Mammary epithelial cell (primary cell): ENCODE measurements at places on chromosomes 12 and 14. TPM values are rescaled to one million over a fixed set of nuclear protein-coding genes. Genes with fewer than 3 reads are reported as not detected.

DNA sequence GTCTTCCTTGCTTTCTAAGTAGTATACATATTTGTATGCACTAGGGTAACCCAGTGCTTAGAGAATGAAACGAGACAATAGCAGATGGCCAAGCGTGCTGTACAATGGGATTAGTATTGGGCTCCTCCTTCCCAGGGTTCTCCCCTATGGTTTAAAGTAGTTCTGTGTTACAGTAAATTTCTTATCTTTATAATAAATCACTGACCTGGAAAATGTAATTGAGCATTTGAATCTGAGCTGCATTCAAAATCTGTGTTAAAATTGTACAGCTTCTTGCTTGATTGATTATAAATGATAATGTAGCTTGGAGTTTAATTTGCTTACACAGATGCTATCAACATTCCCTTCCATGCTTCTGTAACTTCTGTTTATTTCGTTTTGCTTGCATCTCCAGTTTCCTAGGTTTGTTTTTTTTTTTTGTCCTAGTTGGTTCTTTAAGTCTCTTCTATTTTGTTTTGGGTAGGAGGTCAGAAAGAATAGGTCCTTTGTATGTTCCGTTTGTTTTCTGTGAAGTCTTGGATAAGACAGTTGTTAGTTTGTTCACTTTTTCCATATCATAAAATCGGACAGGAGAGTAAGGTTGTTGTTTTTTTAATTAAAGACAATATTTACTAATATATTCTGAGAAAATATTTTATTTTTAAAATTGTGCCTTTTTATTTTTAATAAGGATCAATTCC is 171.2 kb downstream of the ERC1 start:
- no peak for DNase-seq

- no peak for DNase-seq
Observed at GRCh38 chr12:3753544-3754284, 805 bp upstream of the CRACR2A start.

GRCh38 chr12:131057211-131057721 is 103.6 kb downstream of the ADGRD1 start:
- DNase-seq = no peak

Gene BBOF1
- total RNA-seq = 2.4 and 2.8 TPM in 2 replicates

DNA sequence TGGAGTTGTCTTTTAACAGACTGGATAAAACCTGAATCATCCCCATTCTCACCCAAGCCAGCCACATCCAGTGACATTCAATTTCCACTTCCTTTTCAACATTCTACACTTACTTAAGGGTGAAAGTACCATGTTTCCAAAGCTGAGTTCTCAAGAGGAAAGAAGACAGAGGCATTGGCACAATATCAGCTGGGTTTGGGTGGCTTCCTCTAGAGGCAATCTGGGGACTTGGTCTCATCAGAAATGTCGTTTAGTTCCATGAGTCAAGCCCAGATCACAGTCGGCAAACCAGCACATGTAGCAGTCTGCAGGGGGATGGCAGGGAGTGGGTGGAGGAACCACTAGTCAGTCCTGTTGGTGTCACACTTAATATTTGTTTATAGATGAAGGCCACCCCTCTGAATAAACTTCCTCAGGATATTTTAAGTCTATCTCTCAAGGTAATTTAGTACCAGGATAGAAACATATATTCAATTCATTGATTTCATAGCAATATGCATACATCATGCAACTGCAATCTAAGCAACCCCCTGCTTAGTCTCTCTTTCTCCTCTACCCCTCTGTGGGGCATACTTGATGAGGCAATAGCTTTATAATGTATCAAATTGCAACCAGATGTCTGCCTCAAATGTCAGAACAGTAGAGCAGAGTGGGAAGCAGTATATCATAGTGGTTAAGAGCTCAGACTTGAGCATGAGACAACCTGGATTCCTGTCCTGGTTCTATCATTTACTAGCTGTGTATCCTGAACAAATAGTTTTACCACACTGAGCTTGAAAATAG is 3.0 kb downstream of the SRRM4 start:
- DNase-seq = no peak

Gene SIX4
- 13.2 and 14.2 TPM in 2 replicates for total RNA-seq

- no peak for DNase-seq
Observed at GRCh38 chr12:68620519-68621471, 10.1 kb downstream of the RAP1B start.

- DNase-seq = no peak
Observed at GRCh38 chr14:89719366-89720075, 235.0 kb downstream of the EFCAB11 start.

GRCh38 chr14:26531894-26532293 is 65.9 kb downstream of the NOVA1 start:
- peak; percentile 0 for DNase-seq

GRCh38 chr12:131882804-131883520 is 11.5 kb upstream of the ULK1 start:
- DNase-seq = no peak

- no peak for DNase-seq
Observed at GRCh38 chr12:78898416-78898815, 33.8 kb downstream of the SYT1 start.

DNA sequence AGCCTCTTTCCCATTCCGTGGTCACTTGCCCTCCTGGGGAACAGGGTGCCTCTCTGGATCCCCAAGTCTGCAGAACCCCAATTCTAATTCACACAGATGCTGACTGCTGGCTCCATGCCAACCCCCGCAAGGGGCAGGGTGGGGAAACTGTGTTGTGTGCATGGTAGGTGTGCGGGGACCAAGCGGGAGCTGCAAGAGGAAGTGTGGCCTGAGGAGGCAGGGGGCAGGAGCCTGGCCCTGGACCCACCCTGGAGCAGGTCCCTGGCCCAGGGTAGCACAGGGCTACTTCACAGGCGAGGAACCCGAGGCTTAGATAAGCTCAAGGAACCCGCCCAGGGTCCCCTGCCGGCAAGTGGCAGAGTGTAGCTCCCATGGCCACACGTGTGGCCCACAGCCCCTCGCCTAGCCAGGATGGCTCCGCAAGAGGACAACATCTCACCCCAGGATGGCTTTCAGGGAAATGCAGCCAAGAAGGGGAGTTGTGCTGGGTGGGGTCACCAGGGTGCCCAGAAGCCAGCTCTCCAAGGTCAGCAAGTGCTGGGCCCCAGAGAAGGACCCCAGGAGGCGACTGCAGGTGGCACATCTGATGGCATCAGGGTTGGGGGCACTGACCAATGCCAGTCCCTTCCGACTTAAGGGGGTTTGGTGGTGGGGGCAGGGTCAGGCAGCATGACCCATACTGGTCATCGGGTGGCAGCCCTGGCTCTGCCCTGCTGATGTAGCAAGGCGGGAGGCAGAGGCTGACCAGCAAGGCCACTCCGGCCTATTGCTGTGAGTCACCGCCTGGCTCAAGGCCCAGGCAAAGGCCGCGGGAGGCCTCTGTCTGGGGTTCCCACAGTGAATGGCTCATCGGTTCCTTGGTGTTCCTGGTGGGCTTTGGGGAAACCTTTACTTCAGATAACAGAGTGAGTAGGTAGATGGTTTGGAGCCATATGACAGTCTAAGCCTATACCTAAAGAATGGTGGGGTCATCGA is 37.3 kb upstream of the EML1 start:
- peak; percentile 56 for DNase-seq

DNA sequence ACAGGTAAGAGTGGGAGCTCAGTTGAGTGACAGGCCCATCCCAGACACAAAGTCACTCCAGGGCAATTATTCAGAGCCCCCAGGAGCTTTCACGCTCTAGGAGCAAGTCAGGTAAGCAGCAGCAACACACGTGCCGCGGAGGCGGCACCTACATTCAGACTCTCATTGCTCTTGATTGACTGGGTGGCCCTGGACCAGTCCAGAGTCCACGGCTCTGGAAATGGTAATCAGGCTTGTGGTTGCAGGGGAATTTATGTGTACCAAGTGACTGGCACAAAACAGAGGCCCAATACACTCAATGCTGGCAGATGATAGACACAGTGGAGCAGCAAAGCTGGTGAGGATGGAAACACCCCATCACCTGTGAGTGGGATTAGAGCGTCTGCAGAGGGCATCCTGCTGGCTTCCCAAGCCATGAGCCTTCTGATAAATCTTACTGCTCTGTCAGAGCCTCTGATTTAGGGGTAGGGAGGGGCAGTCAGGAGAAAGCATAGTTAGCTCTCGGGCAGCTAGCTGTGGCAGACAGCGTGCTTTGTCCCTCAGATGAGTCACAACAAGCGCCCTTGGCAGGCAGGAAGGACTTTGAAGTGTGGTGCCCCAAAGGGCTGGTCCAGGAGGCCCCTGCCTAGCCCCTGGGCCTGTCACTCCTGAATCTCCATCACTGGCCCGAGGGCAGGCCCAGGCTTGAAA is 344.7 kb downstream of the CACNA1C start:
- peak; percentile 39 for DNase-seq

DNA sequence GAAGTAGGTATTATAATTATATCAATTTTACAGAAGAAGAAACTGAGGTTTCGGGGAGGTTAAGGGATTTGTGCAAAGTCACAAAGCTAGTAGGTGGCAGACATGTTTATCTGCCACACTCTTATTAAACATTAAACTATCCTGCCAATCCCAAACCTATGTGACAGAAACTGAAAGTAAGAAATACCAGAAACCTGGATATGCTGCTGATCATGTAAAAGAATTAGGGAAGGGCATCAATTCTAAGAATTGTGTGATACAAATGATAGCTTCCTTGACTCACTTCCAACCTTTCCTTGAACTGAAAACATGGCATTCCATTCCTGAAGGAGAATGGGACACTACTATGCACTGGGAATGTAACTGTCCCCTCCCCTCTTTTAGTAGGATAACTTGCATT is 16.9 kb downstream of the TAOK3 start:
- DNase-seq = no peak

- no peak for DNase-seq
Observed at GRCh38 chr12:128245905-128246304, 21.1 kb upstream of the TMEM132C start.

DNA sequence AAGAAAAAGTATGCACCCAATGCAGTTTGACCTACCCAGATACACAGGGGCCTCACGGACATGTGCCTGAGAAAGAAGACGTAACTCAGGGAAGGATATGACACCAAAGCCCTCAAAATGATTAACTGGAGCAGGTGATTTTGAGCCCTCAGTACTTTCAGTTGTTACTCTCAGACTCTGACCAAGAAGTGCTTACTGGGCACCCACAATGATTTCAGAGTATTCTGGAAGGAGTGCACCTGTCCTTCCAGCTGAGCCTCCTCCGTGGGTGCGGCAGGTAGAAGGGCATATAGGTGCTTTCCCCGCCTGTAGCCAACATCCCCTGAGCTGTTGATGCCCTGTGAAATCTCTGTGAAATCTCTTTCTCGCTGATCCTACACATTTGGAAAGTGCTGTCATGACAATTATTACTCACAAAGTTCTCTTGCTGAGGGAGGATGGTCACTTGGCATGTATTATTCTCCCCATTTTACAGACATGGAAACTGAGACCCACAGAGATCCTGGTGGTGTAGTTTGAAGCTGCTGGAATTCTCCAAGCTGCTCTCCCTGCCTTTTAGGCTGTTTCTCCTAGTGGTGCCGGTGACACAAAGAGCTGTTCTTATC is 154.3 kb upstream of the CCND2 start:
- DNase-seq = no peak

DNA sequence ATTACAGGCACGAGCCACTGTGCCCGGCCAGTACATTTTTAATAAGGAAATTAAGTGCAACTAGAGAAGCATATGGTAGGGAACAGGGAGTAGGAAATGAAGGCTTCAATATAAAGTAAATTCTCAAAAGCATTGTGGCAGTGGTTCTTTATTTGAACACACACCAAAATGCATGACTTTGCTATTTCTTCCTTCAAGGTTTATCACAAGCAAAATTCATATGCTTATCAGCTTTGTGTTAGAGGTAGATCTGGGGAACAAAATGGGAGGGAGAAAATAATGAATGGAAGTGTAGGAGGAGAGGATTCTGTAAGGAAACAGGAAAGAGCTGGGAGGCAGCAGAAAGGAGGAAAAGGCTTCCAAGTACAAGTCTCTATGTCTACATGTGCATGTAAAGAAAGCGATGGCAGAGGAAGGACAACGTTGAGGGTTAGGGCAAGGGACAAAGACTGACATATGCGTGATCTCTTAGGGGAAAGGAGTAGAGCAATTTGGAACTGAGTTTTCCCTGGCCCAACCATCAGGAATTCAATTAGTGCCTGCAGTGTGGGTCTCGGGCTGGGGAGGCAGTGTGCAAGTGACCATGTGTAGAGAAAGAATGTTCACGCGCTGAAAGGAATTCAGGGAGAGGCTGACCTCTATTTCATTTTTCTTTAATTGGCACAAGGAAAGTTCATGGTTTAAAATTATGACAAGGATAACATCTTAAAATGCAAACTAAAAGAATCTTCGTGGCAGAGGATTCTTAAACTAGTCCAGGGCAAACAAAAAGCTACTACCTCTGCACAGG is 22.9 kb upstream of the RASSF8 start:
- no peak for DNase-seq

Gene SLC2A14
- 0.17 TPM for total RNA-seq

GRCh38 chr14:22088614-22089342 is 415.2 kb upstream of the OR4E1 start:
- DNase-seq = peak; percentile 49

GRCh38 chr14:67400434-67400833 is 11.5 kb downstream of the PLEK2 start:
- DNase-seq = no peak

Gene FGF6
- total RNA-seq = not detected
